Skin of body (tissue), 3 donors: ENCODE measurements at places on chromosomes 4 and X.

- DNase-seq: no peak
These were observed 51.6 kb downstream of the NFKB1 start for GRCh38 chr4:102552781-102553180.

- peak; percentile 99 for DNase-seq
These were observed 59.3 kb downstream of the MAD2L1 start for GRCh38 chr4:120007191-120007871.

- no peak for DNase-seq
These were observed 262.4 kb downstream of the CAMK2D start for GRCh38 chr4:113499166-113499565.

- no peak for DNase-seq
These were observed 58.4 kb upstream of the ATOH1 start for GRCh38 chr4:93770201-93770600.

- DNase-seq: no peak
These were observed 22.2 kb downstream of the WFS1 start for GRCh38 chr4:6291784-6292297.

- DNase-seq: no peak
These were observed 10.9 kb downstream of the ATP1B4 start for GRCh38 chrX:120372667-120373370.

DNA sequence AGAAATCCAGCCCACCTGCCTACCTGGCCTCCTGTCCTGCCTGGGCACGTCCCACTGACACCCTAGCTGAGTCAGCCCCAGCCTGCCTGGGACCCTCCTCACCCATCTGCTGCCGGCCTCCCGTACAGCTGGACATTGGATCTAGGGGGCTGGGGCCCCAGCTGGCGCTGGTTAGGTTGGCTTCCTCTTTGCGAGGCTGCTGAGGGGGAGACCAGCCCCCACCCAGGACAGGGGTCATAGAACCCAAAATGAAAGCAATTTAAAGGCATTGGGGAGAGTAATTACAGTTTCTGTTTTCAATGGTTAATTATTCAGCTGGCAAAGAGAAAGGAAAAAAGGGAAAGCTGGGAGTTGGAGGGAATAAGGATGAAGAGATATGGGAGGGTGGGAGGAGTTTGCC is 15.8 kb downstream of the EFNB1 start:
- no peak for DNase-seq

DNA sequence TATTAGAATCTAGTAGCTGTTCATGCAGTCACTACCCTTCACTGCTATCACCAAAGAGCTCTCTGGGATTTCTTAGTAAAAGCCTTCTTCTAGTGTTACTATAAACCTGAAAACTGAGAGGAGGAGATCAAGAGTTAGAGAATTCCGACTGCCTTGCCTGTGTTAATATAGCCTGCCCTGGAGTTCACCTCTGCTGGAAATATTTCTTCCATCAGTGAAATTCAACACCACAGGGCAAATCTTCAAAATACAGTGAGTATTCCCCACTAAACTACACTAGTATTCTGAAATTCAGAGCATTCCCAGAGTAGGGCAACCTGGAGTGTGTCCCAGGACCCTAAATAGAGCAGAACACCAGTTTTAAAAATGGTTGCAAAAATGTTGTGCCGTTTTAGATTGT is 301.1 kb downstream of the ARHGAP24 start:
- no peak for DNase-seq

GRCh38 chr4:173270312-173271027 is 63.7 kb downstream of the HMGB2 start:
- DNase-seq: no peak

DNA sequence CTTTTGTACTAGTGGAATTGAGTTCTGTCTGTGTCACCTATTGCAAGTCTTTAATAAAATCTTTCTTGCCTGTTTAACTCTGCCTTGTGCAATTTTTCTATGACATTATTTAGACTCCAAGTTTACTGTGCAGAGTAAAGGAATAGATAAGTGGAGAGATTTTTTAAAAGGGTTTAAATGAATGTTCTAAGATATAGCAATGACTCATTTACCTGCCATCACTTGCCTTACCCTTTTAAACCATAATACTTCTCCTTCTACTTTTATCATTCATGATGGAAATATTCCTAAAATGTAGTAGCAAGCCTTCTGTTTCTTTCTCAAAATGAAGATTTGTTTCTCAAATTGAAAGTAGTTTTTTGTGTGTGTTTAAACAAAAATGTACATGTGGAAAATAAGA is 782.8 kb upstream of the MAGEB2 start:
- no peak for DNase-seq

DNA sequence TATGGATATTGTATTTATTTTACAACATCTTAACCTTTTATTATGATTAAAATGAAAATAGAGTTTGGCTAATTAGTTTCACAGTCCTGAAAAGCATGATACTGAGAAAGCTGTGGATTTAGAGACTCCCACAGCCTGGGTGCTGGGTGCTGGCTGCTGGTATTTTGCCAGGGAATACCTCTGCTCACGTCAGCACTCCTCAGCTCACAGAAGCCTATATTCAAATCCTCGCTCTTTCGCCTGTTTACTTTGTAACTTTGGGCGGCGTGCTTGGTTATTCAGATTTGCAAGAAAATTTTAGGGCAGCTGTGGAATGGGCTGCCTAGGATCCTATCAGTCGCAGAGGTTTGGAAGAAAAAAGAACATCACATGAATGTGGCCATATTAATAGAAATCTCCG is 261.8 kb downstream of the DCTD start:
- DNase-seq: no peak

GRCh38 chrX:154351183-154352011 is 23.0 kb downstream of the FLNA start:
- no peak for DNase-seq

GRCh38 chr4:23770011-23770410 is 119.8 kb downstream of the PPARGC1A start:
- DNase-seq: no peak

GRCh38 chr4:73387552-73387951 is 16.5 kb upstream of the ALB start:
- DNase-seq: no peak

GRCh38 chrX:82842286-82842685 is 665.8 kb upstream of the POU3F4 start:
- DNase-seq: no peak

GRCh38 chr4:83036991-83037665 is 2.1 kb downstream of the COPS4 start:
- DNase-seq: no peak

DNA sequence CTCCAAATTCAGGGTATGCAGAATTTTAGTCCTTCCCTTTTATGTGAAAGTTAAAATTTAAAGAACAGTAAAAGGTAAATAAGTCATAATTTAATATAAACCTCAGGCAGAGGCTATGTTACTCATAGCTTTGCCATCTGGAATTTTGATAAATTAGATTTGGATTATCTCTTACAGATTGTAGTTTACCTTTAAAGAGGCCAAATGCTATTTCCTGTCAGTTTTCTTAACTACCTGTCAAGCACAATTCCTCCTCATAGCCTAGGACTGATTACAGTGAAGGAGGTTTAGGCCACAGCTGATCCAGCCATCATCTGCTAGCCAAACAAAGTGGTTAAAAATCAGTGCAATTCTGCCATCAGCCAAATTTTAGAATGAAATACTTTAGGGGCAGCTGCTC is 128.1 kb downstream of the MFAP3L start:
- no peak for DNase-seq

GRCh38 chr4:88062311-88062710 is 54.9 kb downstream of the PKD2 start:
- DNase-seq: no peak

DNA sequence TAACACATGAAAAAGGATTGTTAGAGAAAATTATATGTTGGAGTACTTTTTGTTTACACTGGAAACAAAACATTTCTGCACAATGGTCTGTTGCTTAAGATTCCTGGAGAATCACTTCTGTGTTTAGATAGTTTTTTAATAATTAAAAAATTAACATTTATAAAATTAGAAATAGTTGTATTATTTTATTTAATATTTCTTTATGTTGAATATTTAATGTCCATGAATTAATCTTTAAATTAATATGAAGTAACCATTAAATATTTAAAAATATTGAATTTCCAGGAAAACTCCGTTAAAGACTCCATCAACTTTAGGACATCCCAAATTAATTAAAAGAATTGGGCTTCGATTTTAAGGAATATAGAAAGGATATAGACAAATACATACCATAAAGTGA is 797.1 kb upstream of the GALNTL6 start:
- no peak for DNase-seq

- DNase-seq: no peak
These were observed 9.9 kb downstream of the FAM200B start for GRCh38 chr4:15691346-15692135.

DNA sequence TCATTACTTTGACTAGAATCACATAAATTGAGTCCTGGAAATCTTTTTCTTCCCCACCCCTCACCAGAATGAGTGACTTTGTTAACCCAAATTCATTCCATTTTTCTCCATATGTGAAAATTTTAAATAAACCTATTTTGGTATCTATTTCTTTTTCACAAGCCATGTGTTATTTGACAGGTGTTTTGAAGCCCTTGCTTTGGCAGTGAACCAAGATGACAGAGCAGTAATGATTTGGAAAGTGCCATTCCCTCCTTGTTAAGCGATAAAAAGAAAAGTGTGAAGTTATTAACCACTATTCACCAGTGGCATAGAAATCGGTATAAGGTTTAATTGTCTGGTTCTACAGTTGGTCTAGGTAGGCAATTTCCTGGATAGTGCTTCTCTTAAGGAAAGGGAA is 66.1 kb downstream of the POLA1 start:
- no peak for DNase-seq

DNA sequence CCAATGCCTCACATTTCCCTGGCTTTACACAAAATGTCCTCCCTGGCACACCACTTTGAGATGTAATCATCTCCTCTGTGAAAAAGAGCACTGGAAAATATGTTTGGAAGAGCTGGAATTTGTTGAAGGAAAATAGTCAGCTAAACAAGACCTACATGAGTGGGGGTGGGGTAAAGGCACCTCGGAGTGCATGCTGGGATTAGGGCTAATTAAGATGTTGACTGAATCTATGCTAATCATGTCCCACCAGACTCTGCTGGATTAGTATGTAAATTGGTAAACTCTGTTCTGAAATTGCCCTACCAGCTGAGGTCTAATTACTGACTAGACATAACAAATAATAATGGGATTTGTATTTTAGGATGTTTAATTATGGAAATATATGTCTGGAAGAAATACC is 46.8 kb upstream of the MID1 start:
- DNase-seq: no peak

- no peak for DNase-seq
These were observed 56.2 kb downstream of the CD99L2 start for GRCh38 chrX:150842198-150842685.
